ENCODE measurements at places on chromosomes 11 and 22.

DNA sequence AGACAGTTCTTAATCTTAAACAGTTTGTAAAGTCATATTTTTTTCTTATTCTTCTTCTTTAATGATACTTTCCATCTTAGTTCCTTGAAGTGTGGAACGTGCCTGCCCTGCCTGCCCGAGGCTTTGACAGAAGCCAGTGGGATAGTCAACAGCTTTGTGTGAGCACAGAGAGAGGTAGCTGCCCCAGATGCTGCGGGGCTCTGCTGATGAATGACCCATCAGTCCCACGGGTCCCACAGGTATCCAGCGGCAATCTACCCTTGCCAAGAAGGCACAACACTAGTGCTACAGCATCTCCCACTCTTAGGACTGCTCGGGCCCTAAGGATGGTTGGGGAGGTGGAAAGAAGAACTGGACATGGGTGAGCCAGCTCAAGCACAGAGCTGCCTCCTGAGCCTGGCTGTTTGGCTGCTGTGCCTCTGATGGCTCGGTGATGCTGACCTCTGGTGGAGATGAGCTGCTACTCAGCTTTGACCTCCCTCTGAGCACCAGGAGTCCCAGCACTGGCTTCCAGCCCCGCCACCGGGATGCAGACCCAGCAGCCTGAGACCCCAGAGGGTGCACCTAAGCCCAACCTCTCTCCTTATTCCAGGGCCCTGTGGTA is 11.8 kb upstream of the APLNR start:
- DNase-seq: no peak

GRCh38 chr22:20802452-20802851 is 28.5 kb downstream of the SERPIND1 start:
- no peak for DNase-seq

- no peak for DNase-seq
Observed at GRCh38 chr22:24599514-24599913, 3.5 kb upstream of the GGT1 start.

DNA sequence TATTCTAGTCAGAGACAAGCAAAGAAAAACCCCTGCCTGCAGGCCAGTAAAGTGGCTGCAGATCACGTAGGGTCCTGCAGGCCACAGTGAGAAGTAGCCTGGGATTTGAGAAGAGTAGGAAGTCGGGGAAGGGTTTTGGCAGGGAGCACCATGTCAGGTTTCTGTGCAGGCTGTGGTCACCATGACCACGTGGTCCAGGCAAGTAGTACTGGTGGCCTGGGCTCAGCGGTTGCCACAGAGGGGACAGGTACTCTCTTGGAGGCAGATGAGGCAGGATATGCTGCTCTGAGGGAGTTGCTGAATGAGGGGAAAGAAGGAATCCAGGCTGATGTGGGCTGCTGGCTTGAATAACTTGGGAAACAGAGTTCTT is 46.5 kb downstream of the PISD start:
- no peak for DNase-seq

GRCh38 chr11:82959987-82960778 is 58.6 kb downstream of the DDIAS start:
- DNase-seq: no peak

DNA sequence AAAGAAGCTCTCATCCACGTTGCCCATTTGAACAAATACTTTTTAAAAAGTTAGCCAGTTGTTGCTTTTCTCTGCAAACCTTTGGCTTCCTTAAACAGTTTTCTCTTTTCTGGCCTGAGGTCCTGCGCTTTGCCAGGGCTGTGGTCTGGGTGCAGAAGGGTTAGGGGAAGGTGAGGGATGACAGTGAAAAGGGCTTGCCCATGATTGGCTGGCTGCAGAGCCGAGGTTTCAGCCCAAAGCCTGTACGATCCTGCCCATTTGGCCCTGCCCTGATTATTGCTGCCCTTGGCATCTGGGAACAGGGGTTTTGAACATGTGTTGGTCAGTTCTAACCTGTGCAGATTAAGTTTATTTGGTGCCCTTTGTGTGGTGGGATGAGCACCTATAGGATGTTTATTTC is 1.5 kb downstream of the INCENP start:
- DNase-seq: no peak

GRCh38 chr11:57544566-57544965 is 7.2 kb downstream of the SMTNL1 start:
- no peak for DNase-seq
